Cardiac muscle cell (in vitro differentiated cells and primary cell): ENCODE measurements at places on chromosomes 16 and 17. TPM values are rescaled to one million over a fixed set of nuclear protein-coding genes. Genes with fewer than 3 reads are reported as not detected.

DNA sequence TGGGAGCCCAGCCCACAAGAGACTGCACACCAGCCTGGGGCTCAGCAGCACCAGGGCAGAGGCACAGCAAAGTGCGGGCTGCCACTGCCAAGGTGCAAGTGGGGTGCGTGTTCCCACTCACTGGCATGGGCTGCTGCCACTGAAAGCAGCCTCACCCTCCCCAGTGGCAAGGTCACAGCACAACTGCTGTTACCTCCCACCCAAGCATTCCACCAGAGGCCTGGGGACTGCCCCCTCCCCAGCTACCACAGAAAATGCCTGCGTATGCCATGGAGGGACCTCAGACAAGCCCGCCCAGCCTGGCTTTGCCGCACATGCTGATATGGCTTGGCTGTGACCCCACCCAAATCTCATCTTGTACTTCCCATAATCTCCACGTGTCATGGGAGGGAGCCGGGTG is 33.1 kb downstream of the MEAK7 start:
- no peak for DNase-seq
- H3K36me3 ChIP-seq: no peaks in the 10 kb centered on the region
- no peak overlapping the region for H3K27ac ChIP-seq

Gene CDRT15
- total RNA-seq: not detected in 2 replicates

- no peaks in the 10 kb centered on the region for H3K36me3 ChIP-seq
- no peak overlapping the region for H3K27ac ChIP-seq
- peaks cover 10% of the 10 kb centered on the region for H3K27me3 ChIP-seq
- H3K4me1 ChIP-seq: peaks cover 13% of the 10 kb centered on the region
These were observed 257 bp downstream of the SNAI3 start for GRCh38 chr16:88686062-88686438.

Gene TSEN54
- total RNA-seq: 70.5 and 88.8 TPM in 2 replicates

Gene HEATR9
- total RNA-seq: not detected in 2 replicates
